Left kidney (tissue), 8 donors: ENCODE measurements at places on chromosomes 5 and 9.

- no peak for DNase-seq
Observed at GRCh38 chr9:15576350-15577050, 23.7 kb downstream of the CCDC171 start.

- no peak for DNase-seq
Observed at GRCh38 chr5:149931992-149932436, 12.6 kb downstream of the PDE6A start.

DNA sequence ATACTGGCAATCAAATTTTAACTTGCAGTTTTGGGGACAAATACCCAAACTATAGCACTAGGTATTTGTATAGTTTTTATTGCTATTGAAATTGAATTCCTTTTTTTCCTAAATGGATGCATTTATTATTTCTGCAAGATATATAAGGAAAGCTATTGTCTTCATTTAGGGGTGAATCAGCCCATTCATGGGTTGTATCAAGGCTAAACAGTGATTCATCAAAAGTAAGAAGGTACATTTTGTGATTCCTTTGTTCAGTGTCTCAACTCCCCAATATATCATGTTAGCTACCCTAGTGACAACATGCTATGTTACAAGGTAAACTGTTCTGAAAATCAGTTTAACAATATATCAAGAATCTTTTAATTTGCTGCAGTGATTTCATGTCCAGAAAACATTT lies 185.7 kb downstream of the PLK2 start:
- no peak for DNase-seq

GRCh38 chr9:78663369-78663768 lies 366.4 kb downstream of the PSAT1 start:
- DNase-seq = no peak

- DNase-seq = no peak
Observed at GRCh38 chr5:116475338-116475737, 99.3 kb downstream of the SEMA6A start.

- DNase-seq = no peak
Observed at GRCh38 chr9:82188817-82189216, 200.2 kb downstream of the SPATA31D1 start.

- no peak for DNase-seq
Observed at GRCh38 chr9:130459941-130460669, 15.3 kb downstream of the ASS1 start.

- no peak for DNase-seq
Observed at GRCh38 chr5:127003798-127004495, 26.4 kb downstream of the MARCHF3 start.

DNA sequence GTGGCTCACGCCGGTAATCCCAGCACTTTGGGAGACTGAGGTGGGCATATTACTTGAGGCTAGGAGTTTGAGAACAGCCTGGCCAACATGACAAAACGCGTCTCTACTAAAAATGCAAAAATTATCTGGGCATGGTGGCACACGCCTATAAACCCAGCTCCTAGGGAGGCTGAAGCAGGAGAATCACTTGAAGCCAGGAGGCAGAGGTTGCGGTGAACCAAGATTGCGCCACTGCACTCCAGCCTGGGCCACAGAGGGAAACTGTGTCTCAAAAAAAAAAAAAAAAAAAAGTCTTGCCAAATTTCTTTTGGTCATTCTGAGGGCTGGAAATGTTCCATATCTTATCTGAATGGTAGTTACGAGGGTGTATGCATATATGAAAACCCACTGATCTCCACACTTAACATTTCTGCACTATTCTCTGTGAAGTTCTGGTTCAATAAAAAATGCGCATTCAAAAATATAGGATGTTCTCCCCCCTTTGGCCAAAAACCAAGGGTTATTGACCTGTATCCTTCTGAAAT lies 13.5 kb upstream of the NIPAL4 start:
- no peak for DNase-seq

- DNase-seq = no peak
Observed at GRCh38 chr5:173341961-173342430, 13.8 kb upstream of the STC2 start.

DNA sequence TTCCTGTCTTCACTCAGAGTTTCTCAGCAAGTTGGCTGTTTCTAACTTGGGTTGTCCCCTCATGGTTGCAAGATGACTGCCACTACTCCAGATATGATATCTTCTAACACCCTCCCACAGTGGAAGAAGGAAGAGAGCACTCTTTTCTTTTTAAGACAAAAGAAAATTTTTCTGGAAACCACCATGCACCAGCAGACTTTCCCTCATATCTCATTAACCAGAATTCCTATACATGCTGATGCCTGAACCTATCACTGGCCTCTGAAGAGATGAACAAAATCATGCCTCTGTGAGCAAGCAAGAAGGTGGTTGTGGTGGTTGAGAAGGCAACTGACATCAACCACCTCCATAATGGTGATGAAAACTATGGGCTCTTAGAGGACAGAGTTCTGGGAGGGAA lies 56.8 kb downstream of the FEM1C start:
- DNase-seq = no peak

DNA sequence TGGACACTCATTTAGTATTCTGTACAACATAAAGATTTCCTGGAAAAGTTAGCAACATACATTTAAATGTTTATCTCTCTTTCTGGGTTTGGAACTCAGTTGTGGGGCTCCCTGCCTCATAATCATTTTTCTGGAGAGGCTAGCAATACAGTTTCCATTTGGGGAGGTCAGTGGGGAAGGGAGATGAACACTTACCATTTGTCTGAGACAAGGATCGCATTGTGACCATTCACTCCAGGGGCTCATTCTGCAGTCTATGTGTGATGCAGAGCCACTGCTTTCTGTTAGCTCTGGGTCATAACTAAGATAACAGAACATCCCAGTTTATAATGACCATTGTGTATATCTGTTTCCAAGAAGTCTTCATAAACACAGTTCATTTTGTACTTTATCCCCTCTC lies 22.4 kb downstream of the C9 start:
- DNase-seq = no peak

DNA sequence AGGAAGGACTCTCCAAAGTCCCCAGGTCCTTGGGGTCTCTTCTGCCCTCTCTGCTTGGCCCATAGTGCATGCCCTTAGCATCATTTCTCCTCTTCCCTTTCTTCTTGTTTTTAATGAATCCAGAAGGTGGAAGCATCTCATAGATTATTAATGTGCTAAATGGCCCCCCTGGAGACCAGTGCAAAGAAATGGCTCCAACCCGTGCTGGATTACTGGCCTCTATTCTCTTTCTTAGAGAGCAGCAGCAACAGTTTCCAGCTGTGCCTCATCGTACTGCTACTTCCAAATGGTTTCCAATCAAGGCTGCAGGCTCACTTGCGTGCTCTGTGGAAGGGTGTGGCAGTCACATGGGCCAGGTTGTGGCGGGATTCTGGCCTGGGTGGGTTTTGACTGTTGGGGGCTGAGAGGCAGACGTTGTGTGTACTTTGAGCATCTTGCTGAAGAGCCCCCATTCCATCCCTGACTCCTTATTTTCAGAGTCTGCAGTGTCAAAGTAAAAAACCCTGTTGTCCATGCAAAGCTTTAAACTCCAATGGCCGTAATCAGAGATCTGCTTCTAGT lies 139.7 kb downstream of the GABBR2 start:
- DNase-seq = no peak

- no peak for DNase-seq
Observed at GRCh38 chr5:72245951-72246532, 74.0 kb downstream of the MRPS27 start.

- no peak for DNase-seq
Observed at GRCh38 chr5:9500625-9501024, 45.2 kb downstream of the SEMA5A start.
